Muscle of arm (tissue), 14 donors: ENCODE measurements at places on chromosomes 7 and 10. TPM values are rescaled to one million over a fixed set of nuclear protein-coding genes. Genes with fewer than 3 reads are reported as not detected.

GRCh38 chr7:82594665-82595064, 151.1 kb upstream of the CACNA2D1 start:
- DNase-seq = no peak

GRCh38 chr10:12993595-12993994, 7.9 kb downstream of the CCDC3 start:
- DNase-seq = peak; percentile 46

- DNase-seq = no peak
Measured at GRCh38 chr7:133859871-133860450, 267.2 kb upstream of the LRGUK start.

- no peak for DNase-seq
Measured at GRCh38 chr7:50983850-50984249, 201.2 kb upstream of the GRB10 start.

DNA sequence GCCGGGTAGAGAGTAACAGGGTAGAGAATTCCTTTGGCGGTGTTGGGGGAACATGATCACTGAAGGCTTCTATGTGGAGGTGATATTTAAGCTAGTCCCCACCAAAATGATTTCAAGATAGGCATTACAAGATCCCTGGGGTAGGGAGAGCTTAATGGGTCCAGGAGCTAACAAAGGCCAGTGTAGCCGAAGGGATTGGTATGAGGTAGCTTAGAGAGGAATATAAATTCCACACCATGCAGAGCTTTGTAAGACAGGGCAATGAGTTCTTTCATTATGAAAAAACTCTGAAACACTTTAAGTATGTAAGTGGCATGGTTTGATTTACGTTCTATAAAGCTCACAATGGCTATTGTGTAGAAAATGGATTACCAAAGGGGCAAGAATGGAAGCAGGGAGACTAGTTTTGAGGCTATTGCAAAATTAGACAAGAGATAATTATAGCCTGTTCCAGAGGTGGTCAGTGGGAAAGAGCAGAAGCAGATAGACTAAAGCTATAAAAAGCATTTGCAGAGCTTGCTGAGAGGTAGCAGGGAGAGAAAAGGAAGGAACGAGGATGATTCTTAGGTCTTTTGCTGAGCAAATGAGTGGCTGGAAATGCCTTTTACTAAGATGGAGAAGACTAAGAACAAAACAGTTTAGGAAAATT, 119.7 kb upstream of the SLC25A13 start:
- DNase-seq = no peak

GRCh38 chr10:115941361-115941771, 331.6 kb downstream of the GFRA1 start:
- DNase-seq = peak; percentile 48

- DNase-seq = no peak
Measured at GRCh38 chr10:123135415-123136141, at the start of gene HMX3. Gene HMX3 (plus strand): TSS chr10:123135970. CDS start chr10:123136051, 81 bp downstream.

The UCN3 gene
- polyA plus RNA-seq = not detected

The SPAG6 gene
- 2.6 TPM for polyA plus RNA-seq

The PRLHR gene
- polyA plus RNA-seq = not detected
